ENCODE measurements at places on chromosomes 6 and 20. TPM values are rescaled to one million over a fixed set of nuclear protein-coding genes. Genes with fewer than 3 reads are reported as not detected.

GRCh38 chr20:271528-271927 lies 14.0 kb downstream of the DEFB132 start:
- no peak overlapping the region for H3K27ac ChIP-seq
- DNase-seq = no peak
- H3K4me1 ChIP-seq = peaks cover 2% of the 10 kb centered on the region
- H3K36me3 ChIP-seq = peaks cover 22% of the 10 kb centered on the region
- H3K4me3 ChIP-seq = no peak overlapping the region

Gene SNHG17
- total RNA-seq = 31.6 TPM

GRCh38 chr6:130322673-130323268 lies 43.0 kb upstream of the TMEM200A start:
- H3K27me3 ChIP-seq = no peaks in the 10 kb centered on the region
- no peak for DNase-seq
- no peaks in the 10 kb centered on the region for H3K36me3 ChIP-seq
- H3K4me3 ChIP-seq = no peak overlapping the region

- H3K4me3 ChIP-seq = no peak overlapping the region
- H3K4me1 ChIP-seq = no peaks in the 10 kb centered on the region
- no peaks in the 10 kb centered on the region for H3K36me3 ChIP-seq
Observed at GRCh38 chr6:102327697-102328225, 934.3 kb downstream of the GRIK2 start.
